ENCODE measurements at places on chromosomes 12 and 14.

GRCh38 chr12:5524769-5525436 is 93.0 kb downstream of the NTF3 start:
- DNase-seq = no peak

DNA sequence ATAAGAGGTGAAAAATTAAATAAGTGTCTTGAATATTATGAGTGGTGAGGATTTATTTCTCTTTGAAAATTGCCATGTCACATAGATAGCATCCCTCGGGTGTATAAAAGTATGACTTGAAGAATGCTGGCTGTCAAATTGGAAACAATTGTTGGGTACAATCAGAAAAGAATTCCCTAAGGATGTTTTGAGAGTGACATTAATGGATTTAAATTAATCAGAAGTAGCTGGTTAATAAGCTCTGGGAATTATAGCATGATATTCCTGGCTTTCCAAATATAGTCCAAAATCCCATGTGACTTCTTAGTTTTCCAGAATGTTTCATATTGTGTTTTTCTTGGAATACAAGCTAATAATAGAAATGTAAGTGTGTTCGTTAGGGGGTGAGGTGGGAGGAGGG is 196.5 kb downstream of the ANO4 start:
- DNase-seq = no peak

DNA sequence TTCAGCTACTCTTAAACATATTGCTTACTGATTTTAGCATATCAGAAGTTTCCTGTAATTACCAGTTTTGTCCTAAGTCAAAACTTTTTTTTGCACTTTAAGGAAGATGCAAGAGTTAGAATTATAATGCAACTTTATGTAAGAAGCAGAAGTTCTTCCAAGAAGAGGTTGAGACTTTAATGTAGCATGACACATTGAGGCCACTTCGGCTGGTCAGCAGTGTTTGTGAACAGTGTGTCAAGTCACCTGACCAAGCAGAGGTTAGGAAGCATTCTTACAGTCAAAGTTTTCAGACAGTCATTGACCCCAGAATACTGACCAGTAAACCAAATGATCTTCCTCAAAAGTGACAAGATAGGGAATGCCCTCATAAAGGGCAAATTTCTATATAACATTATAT is 15.2 kb downstream of the FGFR1OP2 start:
- DNase-seq = no peak

DNA sequence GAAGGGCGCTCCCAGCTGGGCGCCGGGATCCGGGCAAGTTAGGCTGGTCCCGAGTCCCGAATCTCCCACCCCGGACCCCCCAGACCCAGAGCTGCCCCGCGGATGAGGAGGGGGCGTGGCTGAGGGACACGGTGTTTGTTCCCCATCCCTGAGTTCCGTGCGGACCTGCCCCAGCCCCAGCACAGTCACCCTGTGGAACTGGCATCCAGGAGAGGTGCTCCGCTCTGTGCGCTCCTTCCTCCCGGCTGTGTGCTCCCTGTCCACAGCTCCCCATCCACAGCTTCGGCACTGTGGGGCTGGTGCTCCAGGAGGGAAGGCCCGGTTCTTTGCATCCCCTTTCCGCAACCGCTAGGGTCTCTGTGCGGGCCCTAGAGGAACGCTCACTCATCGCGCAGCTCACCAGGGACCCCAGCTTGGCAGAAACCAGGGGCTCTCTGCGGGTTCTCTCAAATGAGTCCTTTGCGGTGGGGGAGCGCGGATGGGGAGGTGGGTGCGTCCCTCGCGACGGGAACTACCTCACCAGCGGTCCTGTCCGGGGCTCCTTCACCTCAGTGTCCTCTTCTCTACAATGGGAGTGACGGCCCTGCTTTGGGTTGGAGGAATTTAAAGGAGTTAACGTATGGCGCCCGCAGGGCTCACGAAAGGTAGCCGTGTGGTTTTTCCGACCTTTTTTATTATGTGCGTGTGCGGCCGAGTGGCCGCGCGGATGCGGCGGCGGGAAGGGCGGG is 845 bp downstream of the TMEM132C start:
- no peak for DNase-seq

GRCh38 chr12:105214670-105215375 is 21.2 kb downstream of the APPL2 start:
- no peak for DNase-seq

GRCh38 chr12:127832172-127832571 is 434.8 kb upstream of the TMEM132C start:
- no peak for DNase-seq

DNA sequence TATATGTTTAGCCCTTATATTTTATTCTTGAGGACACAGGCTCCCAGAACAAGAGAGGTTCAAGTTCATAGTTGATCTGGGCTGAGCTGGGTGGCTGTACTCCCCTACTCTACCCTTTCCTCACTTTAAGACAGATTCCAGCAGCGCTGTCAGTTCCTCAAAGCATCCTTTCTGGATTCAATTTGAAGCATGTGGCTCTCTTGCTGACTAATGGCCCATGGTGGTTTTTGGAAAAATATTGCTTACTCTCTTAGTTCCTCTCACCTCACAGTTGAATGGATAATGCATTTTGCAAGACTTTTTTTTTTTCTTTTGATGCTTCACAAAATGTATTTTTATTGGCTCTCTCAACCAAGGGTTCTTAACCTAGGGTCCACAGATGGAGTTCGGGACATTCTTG is 4.1 kb downstream of the PELI2 start:
- DNase-seq = no peak

- no peak for DNase-seq
These were observed 16.5 kb upstream of the RIMKLB start for GRCh38 chr12:8681129-8681884.

GRCh38 chr12:66963901-66964300 is 285.0 kb upstream of the GRIP1 start:
- DNase-seq = no peak

DNA sequence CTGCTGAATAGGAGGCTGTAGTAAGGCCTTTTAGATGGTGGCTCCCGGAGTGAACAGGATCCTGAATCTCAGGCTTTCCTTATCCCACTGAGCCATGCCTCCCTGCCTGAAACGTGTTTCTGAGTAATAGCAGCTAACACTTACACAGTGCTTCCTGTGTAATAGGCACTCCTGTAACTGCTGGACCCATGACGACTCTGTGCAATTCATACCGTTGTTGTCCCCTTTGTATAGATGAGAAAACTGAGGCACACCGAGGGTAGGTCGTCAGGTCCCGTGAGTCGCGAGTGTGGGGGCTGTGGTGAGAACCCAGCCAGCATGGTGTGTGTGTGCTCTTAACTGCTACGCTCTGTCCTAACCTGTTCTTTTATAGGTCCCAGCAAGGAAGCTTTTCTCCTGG is 193.6 kb downstream of the CACNA1C start:
- no peak for DNase-seq

DNA sequence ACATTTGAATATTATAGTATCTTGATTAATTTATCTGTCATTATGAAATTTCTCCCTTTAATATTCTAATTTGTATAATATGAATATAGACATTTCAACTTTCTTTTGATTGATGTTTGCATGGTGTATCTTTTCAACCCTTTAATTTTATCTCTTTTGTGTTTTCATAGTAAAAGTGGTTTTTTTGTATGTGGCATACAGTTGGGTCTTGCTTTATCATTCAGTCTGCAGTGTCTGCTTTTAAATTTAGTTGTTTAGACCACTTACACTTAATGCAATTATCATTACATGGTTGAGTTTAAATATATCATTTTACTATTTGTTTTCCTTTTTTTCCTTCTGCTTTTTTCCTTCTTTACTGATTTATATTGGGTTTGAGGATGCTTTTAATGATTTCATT is 29.6 kb downstream of the CCDC91 start:
- no peak for DNase-seq
